ENCODE measurements at places on chromosomes 2 and 18.

- ATAC-seq: no peak
These were observed 86.2 kb upstream of the HS6ST1 start for GRCh38 chr2:128404709-128405466.

DNA sequence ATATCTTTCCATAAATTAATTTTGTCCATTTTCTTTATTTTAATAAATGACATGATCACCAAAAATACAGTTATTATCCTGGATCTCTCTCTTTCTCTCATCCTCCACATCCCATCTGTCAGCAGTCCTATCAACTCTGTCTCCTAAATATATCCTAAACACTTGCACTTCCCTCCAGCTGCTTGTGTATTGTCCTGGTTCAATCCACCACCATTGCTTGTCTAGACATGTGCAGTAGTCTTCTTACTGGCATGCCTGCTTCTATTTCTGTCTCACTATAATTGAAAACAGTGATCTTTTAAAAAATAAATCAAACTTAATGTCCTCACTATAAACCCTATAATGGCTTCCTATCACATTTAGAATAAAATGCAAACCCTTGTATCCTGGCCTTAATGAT is 2168.6 kb upstream of the PIK3C3 start:
- ATAC-seq: no peak

DNA sequence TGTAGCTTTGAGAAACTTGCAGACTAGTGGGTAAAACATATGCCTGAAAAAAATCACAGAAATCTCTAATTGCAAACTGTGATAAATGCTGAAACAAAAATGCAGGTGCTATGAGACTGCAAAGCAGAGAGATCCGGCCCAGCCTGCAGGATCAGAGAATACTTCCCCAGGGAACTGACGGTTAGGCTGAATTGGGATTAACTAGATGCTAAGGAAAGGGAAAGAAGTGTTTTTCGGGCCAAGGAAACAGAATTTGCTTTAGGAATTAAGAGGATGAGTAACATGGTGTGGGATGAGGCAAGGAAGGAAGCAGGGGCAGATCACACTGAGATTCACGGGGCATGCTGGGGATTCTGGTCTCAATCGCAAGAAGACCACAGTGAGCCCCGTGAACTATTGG is 71.5 kb downstream of the OSBPL6 start:
- no peak for ATAC-seq

DNA sequence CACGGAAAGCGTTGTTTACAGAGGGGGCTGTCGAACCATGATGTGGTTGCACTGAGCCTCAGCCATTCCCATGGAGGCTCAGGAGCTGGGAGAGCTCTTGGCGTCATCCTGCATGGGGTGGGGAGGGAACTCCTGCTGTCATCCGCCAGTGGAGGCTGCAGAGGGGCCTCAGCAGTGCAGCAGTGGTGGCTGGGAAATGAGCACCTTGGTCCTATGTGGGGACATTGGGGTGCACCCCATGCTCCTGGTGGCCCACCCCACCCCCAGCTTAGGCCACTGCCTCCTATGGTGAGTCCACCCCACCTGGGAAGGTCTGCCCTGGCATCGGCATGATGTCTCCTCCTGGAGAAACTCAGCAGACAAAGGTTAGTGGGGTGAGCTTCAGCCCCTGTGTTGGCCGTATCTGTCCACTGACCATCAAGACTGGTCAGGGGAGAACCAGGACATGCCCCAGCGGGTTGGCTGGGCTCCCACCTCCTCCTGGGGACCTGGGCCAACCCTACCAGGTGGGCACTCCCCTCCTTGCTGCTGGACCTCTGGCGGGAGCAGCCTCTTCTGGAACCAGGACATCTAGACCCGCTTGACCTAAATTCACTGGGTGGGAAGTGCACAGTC is 67.8 kb upstream of the HDAC4 start:
- ATAC-seq: no peak

- no peak for ATAC-seq
These were observed 87.3 kb downstream of the MALT1 start for GRCh38 chr18:58758606-58759005.

- no peak for ATAC-seq
These were observed 165.4 kb downstream of the TCF4 start for GRCh38 chr18:55422456-55423180.

Data from activated CD4-positive, CD25-positive, alpha-beta regulatory T cell treated with anti-CD3 and anti-CD28 coated beads, Interleukin-2, amount 50 U/mL, for 24 hours (primary cell).